CD4-positive, alpha-beta T cell treated with Interleukin-12 subunit alpha and Interleukin-12 subunit beta, for 1 hour (primary cell): ENCODE measurements at places on chromosomes 4 and X.

DNA sequence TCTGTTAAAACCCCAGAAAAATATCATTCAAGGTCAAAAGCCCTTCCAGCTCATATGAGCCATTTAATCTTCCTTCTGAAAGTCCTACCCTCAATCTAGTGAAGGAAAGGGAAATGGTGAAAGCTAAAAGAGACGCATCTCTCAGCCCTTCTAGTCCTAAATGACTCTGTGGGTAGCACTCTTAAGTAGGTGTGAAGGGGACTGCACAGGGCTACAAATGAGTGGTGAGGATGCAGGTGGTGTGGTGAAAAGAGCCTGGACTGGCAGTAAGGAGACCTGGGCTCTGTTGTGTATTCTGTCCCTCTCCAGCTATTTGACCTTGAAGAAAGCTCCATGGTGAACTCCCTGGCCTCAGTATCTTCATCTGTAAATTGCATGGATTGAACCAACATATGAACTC is 671.8 kb upstream of the DIPK2B start:
- no peak for DNase-seq

DNA sequence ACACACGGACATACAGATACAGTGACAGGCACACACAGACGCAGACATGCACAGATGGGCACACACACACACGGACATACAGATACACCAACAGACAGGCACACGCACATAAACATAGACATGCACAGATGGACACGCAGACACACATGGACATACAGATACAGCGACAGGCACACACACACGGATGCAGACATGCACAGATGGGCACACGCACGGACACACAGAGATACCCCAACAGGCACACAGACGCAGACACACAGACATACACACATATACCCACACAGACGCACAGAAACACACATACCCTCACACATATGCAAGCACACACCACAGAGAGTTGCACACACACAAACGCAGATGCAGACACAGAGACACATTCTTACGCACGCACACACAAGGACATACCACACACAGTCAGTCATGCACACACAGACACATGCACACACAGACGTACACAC is 24.4 kb upstream of the SLC25A6 start:
- DNase-seq = no peak

- no peak for DNase-seq
Observed at GRCh38 chrX:107766470-107767150, 9.0 kb downstream of the TSC22D3 start.

DNA sequence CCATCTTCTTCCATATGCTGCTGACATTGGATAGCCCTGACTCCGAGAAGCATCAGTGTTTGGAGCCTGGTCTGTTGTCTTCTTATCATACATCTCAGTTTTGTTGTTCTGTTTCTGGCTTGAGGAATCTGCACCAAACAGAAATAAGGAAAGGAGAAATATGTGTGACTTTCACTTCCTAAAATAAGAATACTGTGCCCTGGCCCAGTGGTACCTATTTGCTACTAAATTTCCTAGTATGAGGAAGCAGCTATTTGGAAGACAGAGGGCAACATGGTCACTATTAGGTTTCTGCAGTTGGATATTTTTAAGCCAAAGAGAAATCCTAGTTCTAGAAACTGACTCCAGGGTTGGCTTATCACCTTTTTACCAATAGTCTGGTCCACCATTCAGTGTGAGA is 16.8 kb downstream of the CT47C1 start:
- no peak for DNase-seq

GRCh38 chrX:110004731-110005369 is 1.9 kb downstream of the TMEM164 start:
- DNase-seq = no peak

DNA sequence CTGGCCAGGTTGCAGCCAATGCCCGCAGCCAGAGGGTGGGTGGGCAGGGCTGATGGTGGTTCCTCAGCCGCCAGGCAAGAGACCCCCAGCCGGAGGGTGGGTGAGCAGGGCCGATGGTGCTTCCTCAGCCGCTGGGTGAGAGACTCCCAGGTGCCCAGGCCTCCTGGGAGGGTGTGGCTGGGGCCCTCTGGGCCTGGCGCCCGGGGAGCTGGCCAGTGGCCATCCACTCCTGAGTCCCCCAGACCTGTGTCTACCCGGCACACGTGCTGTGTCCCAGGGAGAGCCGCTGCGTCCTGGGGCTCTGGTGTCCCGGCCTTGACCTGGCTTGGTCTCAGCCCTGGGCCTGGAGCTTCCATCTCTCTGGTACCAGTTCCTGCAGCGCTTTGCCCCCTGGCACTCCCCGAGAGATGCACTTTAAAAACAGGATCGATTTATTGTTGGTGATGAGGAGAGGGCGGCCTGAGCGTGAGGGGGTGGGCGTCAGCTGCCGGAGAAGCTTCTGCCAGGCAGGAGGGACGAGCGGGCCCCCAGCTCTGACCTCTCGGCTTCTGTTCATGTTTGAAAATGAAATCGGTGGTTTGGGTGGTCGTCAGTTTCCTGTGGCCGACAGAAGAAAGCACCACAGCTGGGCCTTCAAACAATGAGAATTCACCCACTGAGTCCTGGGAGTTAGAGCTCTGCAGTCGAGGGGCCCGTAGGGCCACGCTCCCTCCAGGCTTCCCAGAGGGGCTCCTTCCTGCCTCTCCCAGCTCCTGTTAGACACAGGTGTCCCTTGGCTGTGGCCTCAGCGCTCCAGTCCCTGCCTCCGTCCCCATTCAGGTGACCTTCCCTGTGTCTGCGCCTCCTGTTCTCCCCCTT is 6.5 kb downstream of the DOK7 start:
- no peak for DNase-seq

GRCh38 chr4:121977251-121978171 is 25.7 kb upstream of the TRPC3 start:
- DNase-seq = peak; percentile 28

- no peak for DNase-seq
Observed at GRCh38 chr4:3238721-3239120, 10.2 kb upstream of the MSANTD1 start.

GRCh38 chrX:2901367-2902036 is 27.6 kb downstream of the ARSD start:
- DNase-seq = no peak

DNA sequence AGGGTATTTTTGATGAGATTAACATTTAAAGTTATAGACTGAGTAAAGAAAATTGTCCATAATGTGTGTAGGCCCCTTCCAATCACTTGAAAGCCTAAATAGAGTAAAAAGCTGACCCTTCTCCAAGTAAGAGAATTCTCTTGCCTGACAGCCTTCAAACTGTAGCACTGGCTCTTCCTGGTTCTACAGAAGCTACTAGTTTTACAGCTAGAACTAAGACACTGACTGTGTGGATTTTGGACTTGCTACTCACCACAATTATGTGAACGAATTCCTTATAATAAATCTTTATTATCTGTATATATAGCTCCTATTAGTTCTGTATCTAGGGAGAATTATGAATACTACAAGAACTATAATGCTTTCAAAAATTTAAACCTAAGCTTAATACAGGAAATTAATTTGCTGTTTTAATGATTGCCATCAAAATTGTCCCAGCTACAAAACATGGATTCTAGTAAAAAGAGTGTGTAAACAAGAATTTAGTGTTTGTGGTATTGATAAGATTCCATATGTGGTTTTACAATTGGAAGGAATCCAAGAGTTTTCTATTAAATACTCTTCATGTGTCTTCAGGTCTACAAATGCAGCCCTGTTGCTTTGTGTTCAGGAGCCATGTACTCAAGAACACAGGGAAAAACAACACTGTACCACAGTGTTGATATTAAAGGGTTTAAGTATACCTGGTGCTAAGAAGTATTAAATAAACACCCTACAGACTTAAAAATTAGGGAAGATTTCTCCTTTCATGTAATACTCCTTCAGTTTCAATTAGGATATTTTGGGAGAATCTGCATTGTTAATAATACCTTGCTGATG is 366.5 kb downstream of the CXXC4 start:
- no peak for DNase-seq

GRCh38 chr4:15130441-15130840 is 128.2 kb downstream of the CPEB2 start:
- no peak for DNase-seq

DNA sequence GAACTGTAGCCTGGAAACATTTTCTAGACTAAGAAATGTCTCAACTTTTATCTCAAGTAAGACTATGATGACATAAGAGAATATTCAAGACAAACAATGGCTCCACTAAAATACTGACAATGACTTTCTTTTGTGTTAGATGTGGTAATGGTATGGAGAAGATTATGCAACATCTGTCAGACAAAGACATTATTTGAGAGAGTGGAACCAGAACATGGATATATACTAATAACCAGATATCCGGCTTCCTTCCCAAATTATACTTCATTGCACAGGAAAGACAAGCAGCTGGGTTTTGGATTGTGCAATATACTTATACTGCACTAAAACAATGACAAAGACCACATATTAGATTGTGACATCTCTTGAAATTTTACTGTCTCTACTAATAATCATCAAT is 290.8 kb upstream of the GIMD1 start:
- no peak for DNase-seq

GRCh38 chr4:171017593-171017992 is 795.6 kb upstream of the GALNTL6 start:
- DNase-seq = no peak

- peak; percentile 16 for DNase-seq
Observed at GRCh38 chr4:11470438-11471045, 41.8 kb upstream of the HS3ST1 start.

- no peak for DNase-seq
Observed at GRCh38 chr4:79598801-79599200, 190.8 kb upstream of the GK2 start.

GRCh38 chr4:37475776-37476175 is 210.4 kb downstream of the RELL1 start:
- DNase-seq = no peak
